ENCODE measurements at places on chromosomes 11 and 22.

DNA sequence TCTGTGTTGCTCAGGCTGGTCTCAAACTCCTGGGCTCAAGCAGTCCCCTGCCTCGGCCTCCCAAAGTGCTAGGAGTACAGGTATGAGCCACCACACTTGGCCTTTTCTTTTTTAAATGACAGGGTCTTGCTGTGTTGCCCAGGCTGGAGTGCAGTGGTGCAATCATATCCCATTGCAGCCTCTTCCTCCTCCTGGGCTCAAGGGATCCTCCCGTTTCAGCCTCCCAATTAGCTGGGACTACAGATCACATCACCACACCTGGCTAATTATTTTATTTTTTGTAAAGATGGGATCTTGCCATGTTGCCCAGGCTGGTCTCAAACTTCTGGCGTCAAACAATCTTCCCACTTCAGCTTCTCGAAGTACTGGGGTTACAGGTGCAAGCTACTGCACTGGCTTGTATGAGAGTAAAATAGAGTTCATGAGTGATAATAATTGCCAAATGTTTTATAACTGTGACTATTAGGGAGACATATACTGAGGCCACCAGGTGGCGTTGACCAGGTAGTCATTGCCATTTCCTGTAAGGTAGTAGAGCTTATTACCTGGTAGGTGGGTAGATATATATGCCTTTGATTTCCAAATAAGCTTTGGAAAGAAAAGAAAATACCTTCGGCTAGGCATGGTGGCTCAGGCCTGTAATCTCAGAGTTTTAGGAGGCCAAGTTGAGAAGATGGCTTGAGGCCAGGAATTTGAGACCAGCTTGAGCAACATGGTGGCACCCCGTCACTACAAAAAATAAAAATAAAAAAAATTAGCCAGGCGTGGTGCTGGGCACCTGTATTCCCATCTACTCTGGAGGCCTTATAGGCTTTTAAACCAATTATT lies 5.4 kb downstream of the FDX1 start:
- DNase-seq, result peak; percentile 47

DNA sequence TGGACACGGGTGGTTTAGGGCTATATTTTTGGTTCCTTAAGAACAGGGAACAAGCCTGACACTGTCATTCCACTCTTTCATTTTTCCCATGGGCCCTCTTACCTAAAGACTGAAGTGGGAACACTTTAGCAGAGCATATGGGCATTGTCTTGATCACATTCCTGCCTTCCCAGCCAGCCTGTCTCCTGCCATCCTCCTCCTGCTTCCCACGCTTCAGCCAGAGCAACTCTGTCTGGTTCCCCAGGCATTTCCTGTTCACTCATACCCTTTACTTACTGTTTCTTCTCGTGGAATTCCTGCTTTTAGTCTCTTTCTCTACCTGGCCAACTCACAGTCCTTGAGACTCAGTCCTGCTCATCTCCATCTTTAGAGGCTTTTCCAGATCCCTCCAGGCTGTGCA lies 22.8 kb downstream of the MRPL16 start:
- DNase-seq, result no peak

DNA sequence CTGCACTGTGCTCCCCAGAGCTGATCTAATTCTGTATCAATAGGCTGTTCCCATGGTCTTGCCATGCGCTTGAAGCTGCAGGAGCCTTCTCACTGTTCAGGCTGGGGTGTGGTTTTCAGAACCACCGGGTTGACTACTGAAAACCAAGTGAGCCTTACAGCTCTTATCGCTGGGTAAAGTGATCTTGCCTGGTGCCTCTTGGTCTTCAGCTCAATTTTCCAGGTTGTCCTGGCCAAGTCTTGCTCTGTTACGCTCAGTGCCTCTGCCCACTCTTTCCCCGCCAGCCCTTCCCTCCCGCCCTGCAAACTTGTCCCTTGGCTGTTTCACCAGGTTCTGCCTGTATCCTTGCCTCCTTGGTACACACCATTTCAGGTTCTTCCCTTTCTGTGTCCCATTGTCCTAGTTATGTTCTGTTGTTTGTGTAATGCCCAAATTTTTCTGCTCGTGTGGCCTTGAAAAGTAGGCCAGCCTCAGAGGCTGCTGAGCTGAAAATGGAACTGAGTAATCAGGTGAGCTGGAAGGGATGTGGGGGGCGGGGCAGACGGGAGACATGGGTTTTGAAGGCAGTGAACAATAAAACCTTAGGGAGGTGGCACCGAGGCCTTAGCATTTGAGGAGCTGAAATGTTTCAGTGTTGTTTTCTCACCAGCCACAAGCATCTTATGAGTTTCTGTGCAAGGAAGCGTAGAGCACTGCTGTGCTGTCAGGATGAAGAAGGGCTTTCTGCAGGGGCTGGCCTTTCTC lies 11.2 kb downstream of the PEX26 start:
- DNase-seq, result no peak

DNA sequence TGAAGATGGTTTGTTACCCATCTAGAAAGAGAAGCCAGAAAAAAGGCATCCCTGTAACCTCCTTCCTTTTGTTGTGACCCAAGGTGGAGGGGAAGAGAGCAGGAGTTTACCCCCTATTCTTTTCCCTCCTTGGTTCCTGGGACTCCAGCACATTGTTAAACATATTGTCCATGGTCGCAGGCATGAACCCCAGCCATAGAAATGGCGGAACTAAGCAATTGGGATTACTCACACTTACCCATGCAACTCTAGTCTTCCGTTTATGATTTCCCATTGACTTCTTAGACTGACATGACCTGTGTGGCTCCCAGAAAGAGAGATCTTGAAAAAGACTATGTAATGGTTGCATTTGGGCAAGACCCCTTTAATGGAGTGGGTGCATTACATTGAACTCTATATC lies 45.4 kb downstream of the OR4C46 start:
- DNase-seq, result peak; percentile 3

- no peak for DNase-seq
Measured at GRCh38 chr11:35624316-35624715, 6.1 kb downstream of the FJX1 start.

Measured in OCI-LY7 (cell line).